HT1080 (cell line): ENCODE measurements at places on chromosomes 12 and 14.

DNA sequence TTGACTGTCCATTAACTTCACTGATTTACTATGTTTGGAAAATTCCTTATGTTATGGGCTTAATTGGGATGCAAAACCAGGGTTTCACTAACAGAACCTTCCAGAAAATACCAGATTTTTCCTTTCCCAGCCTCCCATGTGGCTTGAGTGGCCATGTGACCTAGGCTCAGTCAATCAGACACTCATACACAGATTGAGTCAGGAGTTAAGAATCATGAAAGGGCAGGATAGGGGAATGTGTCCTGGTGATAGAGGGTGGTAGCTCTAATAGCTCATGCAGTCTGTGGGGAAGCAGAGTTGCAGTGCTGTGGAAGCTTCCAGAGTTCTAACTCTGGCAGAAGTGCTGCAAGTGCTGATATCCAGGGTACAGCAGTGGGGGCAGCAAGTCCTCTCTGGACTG lies 134.1 kb upstream of the IFNG-AS1 start:
- no peak for DNase-seq

DNA sequence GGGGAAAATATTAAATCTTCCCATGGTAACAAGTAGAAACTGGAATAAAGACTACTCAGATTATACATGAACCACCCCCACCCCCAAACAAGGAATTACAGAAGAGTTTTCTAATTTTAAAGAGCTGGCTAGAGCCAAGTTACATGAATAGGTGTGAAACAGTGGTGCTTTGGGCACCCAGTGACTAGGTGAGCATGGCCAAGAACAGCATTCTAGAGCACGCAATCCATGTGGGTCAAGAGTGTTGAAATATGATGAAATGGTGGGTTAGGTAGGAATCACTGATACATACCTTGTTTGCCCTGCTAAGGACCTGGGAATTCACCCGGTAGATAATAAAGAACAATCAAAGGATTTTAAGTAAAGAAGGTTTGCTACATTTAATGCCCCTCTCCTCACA lies 118.1 kb upstream of the SLCO1C1 start:
- no peak for DNase-seq

GRCh38 chr14:103762541-103762940 lies 46.9 kb downstream of the ZFYVE21 start:
- no peak for DNase-seq

GRCh38 chr12:87051621-87052020 lies 795.4 kb upstream of the MGAT4C start:
- DNase-seq = no peak

DNA sequence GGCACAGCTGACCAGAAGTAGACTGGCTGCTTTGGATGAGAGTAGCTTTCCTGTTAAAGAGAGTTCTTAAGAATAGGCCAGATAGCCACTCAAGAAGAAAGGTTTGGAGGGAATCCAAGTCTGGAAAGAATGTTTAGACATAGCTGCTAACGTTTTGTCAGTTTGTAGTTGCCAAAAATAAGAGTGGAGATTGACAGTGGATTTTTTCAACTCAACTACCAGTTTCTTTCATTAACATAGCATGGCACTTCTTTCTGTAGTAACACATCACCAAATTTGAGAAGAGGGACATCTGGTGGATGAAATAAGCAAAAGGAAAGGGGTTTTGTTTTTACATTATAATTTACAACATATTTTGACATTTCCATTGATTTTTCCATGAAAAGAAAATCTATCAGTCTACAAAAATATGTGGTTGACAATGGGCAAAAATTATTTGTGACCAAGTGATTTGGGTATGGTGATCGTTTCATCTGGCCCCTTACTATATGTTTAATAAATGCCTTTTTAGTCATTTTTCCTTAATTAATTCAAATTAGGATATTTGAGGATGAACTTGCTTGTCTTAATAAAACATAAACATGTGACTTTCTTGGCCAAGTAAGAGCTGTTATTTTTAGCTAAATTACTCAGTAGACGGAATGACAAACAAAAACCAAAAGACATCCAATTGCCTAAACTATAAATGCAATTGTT lies 71.1 kb downstream of the PTPRR start:
- no peak for DNase-seq

GRCh38 chr12:52873832-52874572 lies 25.2 kb upstream of the KRT78 start:
- peak; percentile 95 for DNase-seq

- DNase-seq = no peak
Measured at GRCh38 chr12:133130808-133131128, 341 bp downstream of the ZNF10 start.

DNA sequence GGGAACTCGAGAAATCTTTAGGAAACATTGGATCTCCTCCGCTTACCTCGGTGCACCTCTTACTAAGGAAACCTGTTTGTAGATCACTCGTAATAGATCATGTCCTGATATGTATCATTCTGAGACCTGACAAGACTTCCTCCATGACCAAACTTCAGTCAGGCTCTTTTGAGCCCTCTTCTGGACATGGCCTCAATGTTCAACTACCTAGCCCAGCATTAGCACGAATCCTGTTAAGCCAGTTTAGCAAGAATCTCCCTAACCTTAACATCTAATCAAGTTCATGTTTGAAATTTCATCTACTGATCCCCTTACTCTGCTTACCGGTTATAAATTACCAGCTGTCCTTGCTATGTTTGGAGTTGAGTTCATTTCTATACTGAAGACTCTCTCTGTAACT lies 713.9 kb upstream of the USP15 start:
- DNase-seq = peak; percentile 7

GRCh38 chr12:124677552-124678356 lies 110.3 kb upstream of the NCOR2 start:
- DNase-seq = no peak

- no peak for DNase-seq
Measured at GRCh38 chr12:113910751-113911272, 55.3 kb downstream of the RBM19 start.

- no peak for DNase-seq
Measured at GRCh38 chr12:48889679-48890078, 24.0 kb upstream of the RND1 start.

- peak; percentile 76 for DNase-seq
Measured at GRCh38 chr12:121799842-121800693, 3.7 kb upstream of the SETD1B start.

DNA sequence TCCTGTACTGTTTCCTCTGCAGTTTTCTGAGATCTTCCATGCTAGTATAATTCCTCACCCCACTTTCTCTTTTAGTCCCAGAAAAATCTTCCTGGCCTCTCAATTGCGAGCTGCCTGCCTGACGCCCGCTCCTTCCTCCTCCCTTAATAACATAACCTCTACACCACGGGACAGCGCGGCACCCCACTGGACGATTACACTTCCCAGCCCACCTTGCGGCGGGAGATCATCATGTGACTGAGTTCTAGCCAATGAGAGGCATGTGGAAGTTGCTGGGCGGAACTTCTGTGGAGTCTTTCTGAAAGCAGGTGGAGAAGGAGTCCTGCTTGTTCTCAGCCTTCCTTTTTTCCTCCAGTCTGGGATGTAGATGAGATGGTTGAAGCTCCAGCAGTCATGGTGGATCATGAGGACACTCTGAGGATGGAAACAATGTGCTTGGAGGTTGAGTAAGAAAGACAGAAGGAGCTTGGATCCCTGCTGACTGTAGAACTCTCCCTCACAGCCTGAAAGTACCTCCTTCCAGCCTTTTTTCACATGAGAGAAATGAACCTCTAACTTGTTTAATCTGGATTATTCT lies 133.6 kb upstream of the VRK1 start:
- peak; percentile 68 for DNase-seq

DNA sequence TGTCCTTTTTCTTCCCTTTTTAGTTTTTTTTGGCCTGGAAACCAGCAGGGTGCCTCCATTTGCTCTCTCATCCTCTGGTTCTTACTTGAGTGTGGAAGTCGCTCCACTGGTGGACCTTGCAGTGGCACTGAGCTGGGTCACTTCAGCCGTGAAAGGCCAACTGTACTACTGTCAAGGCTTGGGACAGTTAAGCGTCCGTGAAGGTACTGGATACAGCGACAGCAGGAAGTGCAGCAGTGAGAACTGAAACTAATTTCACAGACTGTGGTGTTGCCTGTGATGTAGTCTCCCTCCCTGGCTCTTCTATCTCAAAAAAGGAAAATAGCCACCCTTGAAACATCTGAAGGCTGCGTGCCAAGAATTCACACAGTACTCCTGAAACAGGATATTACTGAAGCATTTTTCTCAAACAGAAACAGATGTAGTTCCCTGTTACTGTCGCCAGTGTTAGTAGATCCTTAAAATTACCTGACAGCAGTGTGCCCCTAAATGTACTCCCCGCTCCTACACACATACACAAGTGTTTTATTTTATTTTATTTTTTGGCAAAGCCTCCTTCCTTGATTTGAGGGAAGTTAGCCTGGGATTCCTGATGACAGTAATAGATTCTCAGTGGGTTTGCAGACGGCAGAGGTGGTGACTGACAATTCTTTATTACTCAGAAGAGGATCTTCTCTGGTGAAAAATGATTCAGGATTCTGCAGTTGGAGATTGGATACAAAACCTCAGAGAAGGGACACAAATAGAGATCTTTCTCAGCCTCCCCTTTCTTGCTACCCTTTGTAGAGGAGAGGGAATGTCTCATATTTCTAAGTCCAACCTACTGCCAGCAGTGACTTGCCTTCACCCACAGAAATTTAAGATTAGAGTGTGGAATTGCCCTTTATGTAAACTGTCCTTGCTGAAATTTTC lies 4.4 kb downstream of the SUSD6 start:
- peak; percentile 62 for DNase-seq
